ENCODE measurements at places on chromosomes 1 and 21. TPM values are rescaled to one million over a fixed set of nuclear protein-coding genes. Genes with fewer than 3 reads are reported as not detected.

Gene ACTL8
- not detected for total RNA-seq

DNA sequence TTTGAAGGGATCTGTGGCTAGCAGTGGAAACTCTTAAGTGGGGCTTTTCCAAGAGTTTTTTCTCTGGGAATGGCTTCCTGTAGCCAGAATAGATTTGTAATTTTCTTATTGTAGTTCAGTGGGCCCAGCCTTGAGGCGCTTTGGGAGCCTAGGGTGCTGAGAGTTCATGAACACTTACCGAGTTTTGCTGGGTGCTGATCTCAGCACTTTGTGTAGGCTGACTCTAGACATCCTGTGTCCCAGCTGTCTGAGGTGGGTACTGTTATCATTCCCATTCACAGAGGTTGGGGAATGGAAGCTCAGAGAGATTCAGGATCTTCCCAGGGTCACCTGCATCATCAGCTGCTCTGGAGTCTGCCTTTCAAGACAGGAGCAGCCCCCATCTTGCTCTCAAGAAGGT is 7.0 kb downstream of the PPFIA4 start:
- peaks cover 15% of the 10 kb centered on the region for H3K4me1 ChIP-seq
- no peak overlapping the region for H3K4me3 ChIP-seq
- peaks cover 5% of the 10 kb centered on the region for H3K36me3 ChIP-seq
- H3K27ac ChIP-seq: no peak overlapping the region
- no peak for DNase-seq

GRCh38 chr1:43129426-43129825 is 42.7 kb downstream of the EBNA1BP2 start:
- no peaks in the 10 kb centered on the region for H3K36me3 ChIP-seq
- no peaks in the 10 kb centered on the region for H3K4me1 ChIP-seq
- H3K27ac ChIP-seq: no peak overlapping the region
- peaks cover 29% of the 10 kb centered on the region for H3K27me3 ChIP-seq
- DNase-seq: no peak

DNA sequence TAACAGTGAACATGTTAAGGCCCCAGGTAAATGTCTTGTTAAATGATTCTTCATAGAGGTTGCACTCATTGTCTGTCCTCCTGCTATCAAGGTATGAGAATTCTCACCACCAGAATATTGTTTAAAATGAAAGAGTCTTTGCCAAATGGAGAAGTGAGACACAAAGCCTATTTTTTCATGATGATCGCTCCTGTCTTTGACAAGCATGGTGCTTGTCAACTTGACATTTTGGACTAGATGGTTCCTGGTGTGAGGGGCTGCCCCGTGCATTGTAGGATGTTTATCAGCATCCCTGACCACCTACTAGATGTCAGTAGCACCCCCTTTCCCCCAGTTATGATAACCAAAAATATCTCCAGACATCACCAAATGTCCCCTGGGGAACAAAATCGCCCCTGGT is 65.6 kb downstream of the MDM4 start:
- no peak overlapping the region for H3K27ac ChIP-seq
- no peak for DNase-seq
- peaks cover 33% of the 10 kb centered on the region for H3K4me1 ChIP-seq

DNA sequence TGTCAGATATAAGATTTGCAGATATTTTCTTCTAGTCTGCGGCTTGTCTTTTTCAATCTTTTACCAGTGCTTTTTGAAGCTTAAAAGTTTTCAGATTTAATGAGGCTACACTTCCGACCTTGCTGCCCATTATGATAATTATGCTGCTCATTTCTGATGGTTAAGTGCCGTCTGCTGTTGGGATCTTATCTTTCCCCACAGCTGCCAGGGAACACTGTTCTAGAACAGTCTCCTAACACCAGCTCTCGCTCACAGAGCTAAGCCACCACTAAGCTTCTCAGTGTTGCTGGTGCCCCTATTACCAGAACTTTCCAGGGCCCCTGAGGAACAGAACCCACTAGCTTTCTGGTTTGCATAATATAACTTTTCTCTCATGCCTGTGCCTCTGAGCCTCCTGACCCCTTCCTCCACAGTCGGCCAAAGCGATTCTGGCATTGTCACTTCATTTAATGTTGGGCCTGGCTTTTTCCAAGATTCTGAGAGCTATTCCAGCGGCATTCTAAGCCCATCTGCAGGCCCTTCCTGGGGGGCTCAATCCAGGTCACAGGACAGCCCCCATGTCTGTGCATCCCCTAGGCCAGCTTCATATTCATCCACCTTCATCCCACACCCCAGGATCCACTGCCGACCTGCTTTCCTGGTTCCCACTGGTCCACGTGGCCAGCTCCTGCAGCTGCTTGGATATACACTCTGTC is 237.0 kb downstream of the PTPRU start:
- H3K27me3 ChIP-seq: peaks cover 26% of the 10 kb centered on the region
- no peak for DNase-seq
- H3K4me1 ChIP-seq: no peaks in the 10 kb centered on the region
- no peaks in the 10 kb centered on the region for H3K36me3 ChIP-seq
- H3K27ac ChIP-seq: no peak overlapping the region
- H3K4me3 ChIP-seq: no peak overlapping the region
